Stimulated activated CD8-positive, alpha-beta memory T cell treated with anti-CD3 and anti-CD28 coated beads, Interleukin-7, amount 100 ng/mL, for 1 hour (primary cell): ENCODE measurements at places on chromosomes 13 and 19.
A peak's percentile ranks its signal among the peaks of the same experiment; 100 is the strongest.

DNA sequence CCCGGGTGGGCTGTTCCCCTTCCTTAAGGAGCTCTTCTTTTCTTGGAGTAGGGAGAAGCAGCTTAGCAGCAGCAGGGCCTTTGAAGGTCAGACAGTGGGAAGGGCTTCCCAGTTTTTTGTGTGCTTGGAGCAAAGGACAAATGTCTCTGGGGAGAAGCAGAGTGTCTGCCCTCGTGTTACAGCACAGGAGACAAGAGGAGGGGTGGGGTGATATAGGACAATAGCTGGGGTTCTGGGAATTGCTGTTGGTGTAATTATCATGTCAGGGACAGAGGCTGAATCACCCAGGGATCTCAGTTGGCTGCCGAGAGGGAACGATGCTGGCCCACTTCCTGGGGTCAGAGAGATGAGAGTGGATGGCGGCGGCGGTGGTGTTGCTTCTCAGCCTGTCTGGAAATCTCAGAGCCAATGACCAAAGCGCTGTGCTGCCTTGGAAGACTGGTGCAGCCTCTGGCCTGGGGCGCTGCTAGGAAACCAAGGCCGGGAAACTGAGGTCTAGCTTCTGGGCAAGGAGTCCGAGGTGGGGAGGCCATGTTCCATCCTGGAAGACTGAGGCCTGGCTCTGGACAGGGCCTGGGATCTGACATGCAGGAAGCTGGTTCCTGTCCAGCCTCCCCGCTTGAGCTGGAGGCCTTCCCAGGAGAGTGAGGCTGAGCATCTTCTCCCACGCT, 1.2 kb downstream of the INAFM1 start:
- DNase-seq, result no peak

GRCh38 chr13:111390522-111391270, 70.3 kb downstream of the TEX29 start:
- no peak for DNase-seq

DNA sequence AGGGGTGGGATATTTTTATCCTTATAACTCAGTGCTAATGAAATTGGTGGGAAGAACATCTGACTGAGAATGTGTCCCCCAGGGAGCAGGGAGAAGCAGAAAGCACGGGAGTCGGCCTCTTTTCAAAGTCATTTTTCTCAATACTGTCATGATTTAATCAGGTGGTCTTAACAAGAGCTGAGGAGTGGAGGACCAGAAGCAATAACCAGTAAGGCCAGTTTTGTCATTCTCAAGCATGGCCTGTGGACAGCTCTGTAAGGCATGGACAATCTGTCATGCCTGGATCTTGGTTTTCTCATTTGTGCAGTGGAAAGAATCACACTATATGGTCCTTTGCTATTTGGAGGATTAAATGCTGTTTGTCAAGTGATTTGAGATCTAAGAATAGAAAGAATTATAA, 99.7 kb downstream of the TNFSF11 start:
- DNase-seq, result no peak

- no peak for DNase-seq
These were observed 12.5 kb downstream of the IZUMO4 start for GRCh38 chr19:2109046-2109864.

DNA sequence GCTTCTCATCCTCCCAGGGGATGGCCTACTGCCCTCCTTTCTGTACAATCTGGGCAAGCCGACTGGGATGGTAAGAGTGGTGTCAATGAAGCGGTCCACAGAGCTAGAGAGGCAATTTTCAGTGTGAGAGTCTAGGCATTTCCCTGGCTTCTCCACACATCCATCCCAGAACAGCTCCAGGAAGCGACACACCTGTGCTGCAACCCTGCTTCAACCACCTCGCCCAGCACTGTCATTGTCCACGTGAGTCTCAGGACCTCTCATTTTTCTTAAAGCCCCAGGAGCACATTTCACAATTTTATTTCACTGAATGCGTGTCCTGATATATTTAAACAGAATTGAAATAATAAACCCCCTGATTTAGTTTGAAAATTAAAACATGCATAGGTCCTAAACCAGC, 15.5 kb upstream of the UBL3 start:
- DNase-seq, result no peak

- no peak for DNase-seq
These were observed 12.4 kb upstream of the MICU2 start for GRCh38 chr13:21616205-21616866.

DNA sequence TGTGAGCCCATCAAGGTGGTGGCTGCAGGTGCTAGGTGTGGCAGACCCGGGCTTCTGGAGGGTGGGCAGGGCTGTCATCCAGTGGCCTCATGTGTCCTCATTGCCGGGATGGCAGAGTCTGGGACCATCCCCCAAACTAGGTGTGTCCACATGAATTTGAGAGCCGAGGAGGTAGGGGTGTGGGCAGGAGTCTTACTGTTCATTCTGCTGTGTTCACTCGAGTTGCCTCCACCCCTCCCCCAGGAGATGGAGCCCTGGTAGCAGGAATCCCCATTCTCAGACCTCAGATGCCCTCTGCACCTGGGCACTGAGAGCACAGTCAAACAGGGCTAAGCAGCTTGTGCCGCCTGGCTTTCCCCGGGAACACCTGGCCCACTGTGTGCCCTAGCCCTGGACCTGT, 22.4 kb downstream of the NAXD start:
- DNase-seq, result no peak

DNA sequence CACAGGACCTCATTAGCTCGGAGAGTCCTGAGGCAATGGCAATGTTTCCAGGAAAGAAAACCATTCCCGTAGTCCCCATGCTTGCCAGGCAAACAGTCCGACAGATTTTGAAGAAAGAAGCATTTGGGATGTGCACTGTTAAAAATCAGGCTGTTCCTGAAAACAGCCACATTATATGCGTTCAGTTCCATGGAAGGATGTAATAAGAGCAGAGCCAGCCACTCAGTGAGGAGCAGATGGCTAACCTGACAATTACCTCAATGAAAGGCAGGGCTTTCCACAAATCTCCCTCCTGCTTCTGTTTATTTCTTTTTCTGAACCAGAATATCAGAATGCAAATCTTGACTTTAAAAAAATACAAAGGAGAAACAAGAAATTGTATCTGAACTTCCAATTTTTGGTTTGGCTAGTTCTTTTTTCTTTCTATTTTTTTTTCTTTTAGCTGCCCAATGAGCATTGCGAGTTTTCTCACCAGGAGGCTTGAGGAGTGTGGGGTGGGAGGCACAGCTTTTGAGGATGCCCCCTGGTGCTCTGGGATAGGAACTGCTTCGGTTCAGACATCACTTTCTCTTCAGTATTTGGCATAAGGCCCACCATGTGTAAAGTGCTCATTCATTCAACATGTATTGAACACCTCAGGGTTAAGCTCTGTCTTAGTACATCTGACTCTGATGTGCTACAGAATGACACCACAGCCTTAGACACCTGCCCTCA, 124.2 kb downstream of the TBC1D4 start:
- no peak for DNase-seq

- no peak for DNase-seq
These were observed 67.2 kb upstream of the FNDC3A start for GRCh38 chr13:48908381-48909055.

GRCh38 chr13:74145249-74145975, 11.2 kb upstream of the KLF12 start:
- DNase-seq, result no peak

- DNase-seq, result no peak
These were observed 116.9 kb downstream of the DPF1 start for GRCh38 chr19:38107129-38107528.

- DNase-seq, result no peak
These were observed 15.5 kb downstream of the SERP2 start for GRCh38 chr13:44389060-44389666.

DNA sequence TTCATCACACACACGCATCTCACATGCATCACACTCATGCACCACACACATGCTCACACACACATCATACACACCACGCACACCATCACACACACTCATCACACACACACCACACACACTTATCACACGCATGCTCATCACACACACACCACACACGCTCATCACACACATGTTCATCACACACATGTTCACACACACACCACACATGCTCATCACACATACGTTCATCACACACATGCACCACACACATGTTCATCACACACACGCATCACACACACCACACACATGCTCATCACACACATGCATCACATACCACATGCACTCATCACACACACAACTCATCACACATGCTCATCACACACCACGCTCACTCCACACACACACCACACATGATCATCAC, 46.9 kb downstream of the C1QTNF9 start:
- no peak for DNase-seq

DNA sequence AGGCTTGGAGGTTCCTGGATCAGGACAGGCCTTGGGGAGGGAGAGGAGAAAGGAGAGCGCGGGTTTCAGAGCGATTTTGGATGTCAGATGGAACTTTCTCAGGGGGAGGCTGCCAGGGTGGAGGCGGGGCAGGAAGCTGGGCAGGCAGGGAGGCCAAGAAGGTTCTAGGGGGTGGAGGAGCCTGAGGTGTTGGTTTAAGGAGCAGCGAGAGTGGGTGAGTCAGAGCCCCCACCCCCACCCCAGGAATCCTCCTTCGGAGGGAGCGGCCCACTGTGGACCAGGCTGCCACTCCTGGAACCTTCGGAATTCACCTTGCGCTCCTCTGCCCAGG, 15.9 kb upstream of the NOP53 start:
- no peak for DNase-seq

DNA sequence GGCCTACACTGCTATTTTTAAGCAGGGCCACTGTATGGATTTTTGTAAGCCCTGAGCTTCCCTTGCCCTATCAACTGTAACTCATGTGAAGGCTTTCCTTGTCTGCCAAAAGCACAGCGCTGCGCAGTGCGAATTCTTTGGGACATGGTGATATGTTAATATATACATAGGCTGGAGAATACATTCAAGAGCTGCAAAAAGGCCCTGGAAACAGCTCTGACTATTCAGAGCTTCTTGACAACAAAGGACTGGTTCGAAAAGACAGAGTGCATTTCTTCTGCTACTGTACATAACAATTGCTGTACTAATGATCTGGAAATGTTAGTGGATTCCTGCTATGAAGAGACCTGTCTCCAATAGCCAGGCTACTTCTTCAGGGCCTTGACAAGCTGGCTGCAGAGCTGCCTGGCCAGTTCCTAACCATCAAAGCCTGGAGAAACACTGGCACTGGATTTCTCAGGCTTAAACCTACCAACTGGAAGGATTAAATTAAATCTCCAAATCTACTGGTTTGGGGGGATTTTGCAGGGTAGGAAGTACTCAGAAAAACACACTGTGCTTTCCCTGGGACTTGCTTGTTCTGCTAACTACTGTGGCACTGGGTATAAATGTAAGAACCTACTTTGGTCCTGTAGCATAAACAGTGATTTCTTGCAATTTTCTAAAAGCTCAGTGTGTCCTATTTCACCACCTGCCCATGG, 246.9 kb downstream of the DNAJC15 start:
- DNase-seq, result no peak

GRCh38 chr13:59120297-59120843, 1043.4 kb downstream of the DIAPH3 start:
- DNase-seq, result no peak

DNA sequence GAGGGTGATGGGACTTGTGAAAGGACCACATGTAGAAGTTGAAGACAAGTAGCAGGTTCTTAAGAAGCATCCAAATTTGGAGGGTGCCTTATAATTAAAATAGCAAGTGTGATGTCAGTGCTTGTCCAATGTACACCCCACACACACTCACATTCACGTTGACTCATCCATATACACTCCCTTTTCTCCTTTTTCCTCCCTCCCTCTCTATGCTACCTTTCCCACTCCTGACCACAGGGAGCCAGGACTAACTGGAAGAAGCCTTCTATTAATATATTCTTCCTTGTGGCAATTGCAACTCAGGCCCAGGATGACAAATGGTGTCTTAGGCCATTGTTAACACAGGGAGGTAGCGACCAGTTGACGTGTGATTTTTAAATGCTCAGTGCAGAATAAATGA, 16.3 kb upstream of the GPR183 start:
- DNase-seq, result no peak

GRCh38 chr19:55005684-55006488, 32.2 kb downstream of the GP6 start:
- DNase-seq, result peak; percentile 11

DNA sequence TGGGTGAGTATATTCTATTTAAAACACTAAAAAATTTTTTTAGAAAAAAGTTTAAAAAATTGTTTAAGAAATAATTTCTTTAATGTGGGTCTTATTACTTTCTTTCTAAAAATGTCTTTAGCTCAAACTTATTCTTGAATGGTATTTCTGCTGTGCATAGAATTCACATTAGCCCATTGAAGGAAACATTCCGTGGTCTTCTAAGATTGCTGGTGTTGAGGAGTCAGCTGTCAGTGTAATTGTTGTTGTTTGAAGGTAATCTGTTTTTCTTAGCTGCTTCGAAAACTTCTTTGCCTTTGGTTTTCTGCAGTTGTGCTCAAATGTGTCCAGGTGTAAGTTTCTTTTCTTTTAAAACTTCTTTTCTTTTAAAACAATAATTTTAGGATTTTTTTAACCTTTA, 85.4 kb upstream of the KLF12 start:
- DNase-seq, result no peak

GRCh38 chr19:17671906-17672305, 16.2 kb downstream of the UNC13A start:
- DNase-seq, result no peak

- peak; percentile 13 for DNase-seq
These were observed 3.7 kb upstream of the CLPTM1 start for GRCh38 chr19:44951179-44952159.

DNA sequence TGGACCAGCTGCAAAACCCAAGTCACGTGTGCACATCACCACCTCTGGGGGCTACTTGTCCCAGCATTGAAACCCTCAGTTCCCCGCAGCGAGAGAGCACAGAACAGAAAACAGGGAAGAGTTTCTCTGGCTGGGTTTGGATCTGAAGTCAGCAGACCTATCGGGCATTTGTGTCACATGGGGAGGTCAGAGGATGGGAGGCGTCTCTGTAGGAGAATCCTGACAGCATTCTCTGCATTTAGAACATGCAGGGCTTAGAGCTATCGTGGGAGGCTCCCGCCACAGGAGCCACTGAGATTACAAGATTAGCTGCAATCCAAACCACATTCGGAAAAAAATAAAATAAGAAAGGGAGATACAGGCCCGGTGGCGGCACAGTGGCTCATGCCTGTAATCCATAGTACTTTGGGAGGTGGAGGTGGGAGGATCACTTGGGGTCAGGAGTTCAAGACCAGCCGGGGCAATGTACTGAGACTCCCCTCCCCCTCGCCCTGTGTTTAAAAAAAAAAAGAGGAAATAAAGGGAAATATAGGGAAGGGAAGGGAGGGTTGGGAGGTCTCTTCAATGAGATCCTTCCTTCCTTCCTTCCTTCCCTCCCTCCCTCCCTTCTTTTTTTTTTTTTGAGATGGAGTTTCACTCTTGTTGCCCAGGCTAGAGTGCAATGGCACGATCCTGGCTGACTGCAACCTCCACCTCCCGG, 2.9 kb upstream of the TLE6 start:
- no peak for DNase-seq

GRCh38 chr19:47107202-47107952, 6.2 kb downstream of the ZC3H4 start:
- no peak for DNase-seq
